ENCODE measurements at places on chromosomes 2 and 18.

GRCh38 chr2:158743879-158744278 lies 51.2 kb upstream of the DAPL1 start:
- DNase-seq = no peak

- no peak for DNase-seq
These were observed 9.6 kb upstream of the B3GNT2 start for GRCh38 chr2:62186156-62186905.

DNA sequence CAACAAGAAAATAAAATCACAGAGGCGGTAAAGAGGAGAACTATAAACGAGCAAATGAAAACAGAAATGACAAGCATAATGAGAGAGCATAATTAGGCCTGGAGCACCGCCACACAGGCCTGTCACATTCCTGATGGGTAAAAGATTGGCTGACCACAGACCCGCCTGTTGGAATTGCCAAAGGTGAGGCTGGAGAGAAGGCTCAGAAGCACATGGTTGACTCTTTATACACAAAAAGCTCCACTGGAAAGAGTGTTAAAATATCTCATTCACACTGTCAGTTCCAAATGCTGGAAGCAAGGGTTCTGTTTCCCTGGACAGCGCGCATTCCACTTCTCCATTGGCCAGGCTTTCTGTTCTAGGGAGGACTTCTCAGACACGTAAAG lies 5.9 kb upstream of the LGALSL start:
- DNase-seq = no peak

GRCh38 chr18:78622251-78622906 lies 357.2 kb upstream of the SALL3 start:
- no peak for DNase-seq

DNA sequence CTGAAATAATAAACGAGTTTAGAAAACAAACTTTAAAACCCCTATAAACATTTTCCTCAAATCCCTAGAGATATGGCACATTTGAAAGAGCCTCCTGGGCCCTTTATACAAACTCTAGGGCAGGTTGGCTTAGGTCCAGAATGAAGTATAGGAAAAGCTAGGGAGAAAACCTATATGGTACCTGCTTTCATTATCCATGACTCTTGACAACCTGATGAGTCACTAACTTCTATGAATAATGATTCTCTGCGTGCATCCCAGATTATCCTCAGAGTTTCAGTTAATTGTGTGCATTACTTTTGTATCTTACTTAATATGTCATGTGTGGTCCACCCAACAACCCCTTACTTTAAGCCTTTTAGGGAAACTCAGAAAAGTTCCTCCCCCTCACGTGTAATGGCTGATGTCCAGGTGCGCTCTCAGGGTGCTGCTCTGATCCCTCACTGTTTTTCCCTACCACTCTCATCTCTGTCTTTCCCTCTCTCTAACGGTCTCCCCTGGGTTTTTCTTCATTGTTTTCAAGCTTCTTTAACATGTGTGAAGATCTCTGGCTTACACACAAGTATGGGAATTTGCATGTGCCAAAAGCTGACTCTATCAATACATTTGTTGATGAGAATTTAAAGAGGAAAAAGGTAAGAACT lies 78.5 kb downstream of the LRP1B start:
- DNase-seq = no peak

DNA sequence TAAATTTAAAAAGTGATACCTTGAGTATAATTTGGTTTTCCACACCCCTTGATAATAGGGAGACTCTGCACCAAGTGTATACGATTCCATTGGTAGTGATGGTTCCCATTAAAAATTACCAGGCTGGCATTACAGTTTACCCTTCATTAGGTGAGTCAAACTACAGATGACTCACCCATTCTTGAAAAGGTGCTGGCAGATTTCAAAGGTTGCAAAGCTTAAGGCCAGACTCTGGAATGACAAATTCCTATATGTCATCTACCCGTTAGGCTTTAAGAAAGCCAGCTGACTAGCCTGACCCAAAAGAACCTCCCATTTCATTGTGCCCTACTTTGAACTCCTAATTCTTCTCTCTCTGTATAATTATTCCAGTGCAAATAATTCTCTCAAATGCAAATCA lies 124.4 kb downstream of the LRRTM4 start:
- no peak for DNase-seq

GRCh38 chr18:37672001-37672400 lies 106.4 kb upstream of the CELF4 start:
- no peak for DNase-seq

- no peak for DNase-seq
These were observed 23.3 kb downstream of the ERCC3 start for GRCh38 chr2:127270663-127271062.

GRCh38 chr2:216316743-216317142 lies 55.5 kb downstream of the MARCHF4 start:
- no peak for DNase-seq

DNA sequence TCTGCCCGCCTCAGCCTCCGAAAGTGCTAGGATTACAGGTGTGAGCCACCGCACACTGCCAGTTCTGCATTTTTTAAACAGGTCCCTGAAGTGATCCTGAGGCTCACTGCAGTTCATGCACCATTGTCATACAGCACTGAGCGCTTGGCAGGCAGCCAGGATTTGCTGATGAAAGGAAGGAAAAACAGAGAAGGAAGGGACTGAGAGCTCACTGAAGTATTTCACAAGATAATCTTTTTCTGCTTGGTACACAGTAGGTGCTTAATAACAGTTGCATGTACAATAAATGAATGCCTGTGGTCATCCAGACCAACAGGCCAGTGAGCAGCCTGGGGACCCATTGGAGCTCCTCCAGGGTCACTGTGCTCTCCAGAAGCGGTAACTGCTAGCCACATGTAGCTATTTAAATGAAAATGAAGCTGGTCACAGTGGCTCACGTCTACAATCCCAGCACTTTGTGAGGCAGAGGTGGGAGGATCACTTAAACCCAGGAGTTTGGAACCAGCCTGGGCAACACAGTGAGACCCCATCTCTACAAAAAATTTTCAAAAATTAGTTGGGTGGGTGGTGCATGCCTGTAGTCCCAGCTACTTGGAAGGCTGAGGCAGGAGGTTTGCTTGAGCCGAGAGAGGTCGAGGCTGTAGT lies 33.1 kb upstream of the SMAD7 start:
- no peak for DNase-seq

GRCh38 chr2:1940679-1941078 lies 196.4 kb upstream of the PXDN start:
- no peak for DNase-seq

GRCh38 chr2:104768694-104769093 lies 85.2 kb upstream of the POU3F3 start:
- DNase-seq = peak; percentile 49

All from bone marrow (tissue), 2 donors.